ENCODE measurements at places on chromosomes 3 and 15.

DNA sequence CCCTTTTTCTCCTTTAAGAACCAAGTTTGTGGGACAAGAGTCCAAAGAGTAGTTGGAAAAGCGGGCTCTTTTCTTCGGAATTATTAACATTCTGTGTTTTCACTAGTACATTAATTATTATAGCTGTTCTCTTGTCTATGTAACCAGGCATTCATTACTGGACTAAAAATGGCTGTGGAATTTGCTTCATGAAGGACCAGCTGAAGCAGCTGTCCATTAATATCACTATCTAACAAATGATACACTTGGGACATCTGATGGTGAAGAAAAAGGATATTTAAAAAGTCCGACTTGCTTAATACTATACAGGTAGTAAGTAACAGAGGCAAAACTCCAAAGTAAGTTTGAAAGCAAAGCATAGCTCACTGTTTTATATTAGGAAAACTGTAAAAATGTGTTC lies 728.9 kb upstream of the DPPA4 start:
- DNase-seq = no peak

DNA sequence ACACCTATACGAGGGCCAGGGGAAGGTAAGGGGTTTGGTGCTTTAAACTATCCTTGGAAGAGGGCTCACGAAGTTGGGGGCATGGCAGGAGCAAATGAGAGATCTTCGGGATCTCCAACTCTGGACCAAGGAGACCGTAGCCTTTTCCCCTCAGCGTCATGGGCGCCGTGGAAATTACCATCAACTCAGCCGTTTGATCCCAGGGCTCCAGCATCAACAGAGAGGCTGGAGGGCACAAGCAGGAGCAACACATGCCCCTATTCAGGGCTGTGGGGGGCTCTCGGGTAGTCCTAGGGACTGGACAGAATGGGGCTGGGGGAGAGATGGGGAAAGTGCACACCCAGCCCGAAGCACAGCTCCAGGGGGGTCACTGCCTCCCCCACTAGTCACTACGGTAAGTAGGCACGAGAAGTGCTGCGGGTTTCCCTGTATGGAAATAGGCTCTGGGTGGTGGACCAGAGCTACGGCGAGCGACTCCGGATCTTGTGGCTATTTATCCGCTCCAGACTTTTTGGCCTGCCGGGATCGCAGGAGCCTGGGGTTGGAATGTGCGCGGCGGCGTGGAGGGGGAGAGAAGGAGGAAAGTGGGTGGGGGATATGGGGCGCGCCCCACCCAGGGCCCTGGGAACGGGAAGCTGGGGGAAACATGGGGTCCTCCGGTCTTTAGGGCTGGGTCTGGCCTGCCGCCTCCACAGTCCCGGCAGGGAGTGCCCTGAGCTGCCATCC lies 539 bp upstream of the LAMB2 start:
- peak; percentile 84 for DNase-seq

GRCh38 chr3:13198264-13198879 lies 125.1 kb upstream of the IQSEC1 start:
- DNase-seq = no peak

DNA sequence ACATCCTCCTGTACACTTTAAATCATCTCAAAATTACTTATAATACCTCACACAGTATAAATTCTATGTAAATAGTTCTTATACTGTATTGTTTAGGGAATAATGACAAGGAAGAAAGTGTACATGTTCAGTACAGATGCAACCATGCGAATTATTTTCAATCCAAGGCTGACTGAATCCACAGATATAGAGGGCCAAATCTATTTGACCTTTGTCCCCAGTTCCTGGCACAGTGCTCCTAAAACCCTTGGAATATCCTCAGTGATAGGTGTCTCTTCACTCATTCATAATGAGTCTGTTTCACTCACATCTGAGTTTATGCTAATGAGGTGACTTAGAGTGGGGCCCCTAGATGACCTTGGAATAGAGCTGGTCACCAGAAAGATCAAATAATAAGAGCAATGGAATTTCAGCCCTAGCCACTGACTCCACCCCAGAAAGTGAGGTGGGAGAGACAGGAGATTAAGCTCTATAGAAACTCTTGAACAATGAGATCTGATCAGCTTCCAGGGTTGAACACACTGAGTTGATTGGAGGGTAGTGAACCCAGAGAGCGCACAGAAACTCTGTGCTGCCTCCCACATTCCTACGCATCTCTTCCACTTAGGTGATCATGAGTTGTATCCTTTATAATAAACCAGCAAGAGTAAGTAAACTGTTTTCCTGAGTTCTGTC lies 65.3 kb downstream of the ADAM10 start:
- no peak for DNase-seq

Measured in glutamatergic neuron (in vitro differentiated cells).